ENCODE measurements at places on chromosomes 1 and 21.

DNA sequence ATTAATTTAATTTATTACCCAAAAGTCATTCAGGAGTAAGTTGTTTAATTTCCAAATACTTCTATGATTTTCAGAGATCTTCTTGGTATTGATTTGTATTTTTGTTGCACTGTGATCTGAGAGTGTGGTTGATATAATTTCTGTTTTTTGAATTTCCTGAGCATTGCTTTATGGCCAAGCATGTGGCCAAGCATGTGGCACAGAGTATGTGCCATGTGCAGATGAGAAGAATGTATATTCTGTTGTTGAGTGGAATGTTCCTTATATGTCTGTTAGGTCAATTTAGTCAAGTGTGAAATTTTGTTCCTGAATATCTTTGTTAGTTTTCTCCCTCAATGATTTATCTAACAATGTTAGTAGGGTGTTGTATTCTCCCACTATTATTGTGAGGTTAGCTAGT is 25.3 kb upstream of the IFI16 start:
- DNase-seq = no peak

DNA sequence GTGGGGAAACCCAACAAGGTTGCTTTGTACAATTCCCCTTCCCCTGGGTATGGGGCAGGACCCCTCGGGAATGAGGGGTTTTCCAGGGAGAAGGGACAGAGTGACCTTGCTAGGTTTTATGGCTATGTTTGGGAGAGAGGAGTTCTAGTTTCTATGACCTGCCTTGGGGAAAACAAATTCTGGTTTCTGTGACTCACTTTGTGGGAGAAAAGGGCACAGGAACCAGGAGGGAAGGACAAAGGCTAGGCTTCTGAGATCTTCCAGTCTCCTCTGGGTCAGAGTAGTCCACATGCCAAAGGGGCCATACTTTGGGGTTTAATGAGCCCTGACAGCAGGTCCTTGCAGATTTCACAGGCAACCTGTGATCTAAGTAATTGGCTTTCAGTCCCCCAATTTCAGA is 5.5 kb upstream of the PTGER3 start:
- DNase-seq = no peak

DNA sequence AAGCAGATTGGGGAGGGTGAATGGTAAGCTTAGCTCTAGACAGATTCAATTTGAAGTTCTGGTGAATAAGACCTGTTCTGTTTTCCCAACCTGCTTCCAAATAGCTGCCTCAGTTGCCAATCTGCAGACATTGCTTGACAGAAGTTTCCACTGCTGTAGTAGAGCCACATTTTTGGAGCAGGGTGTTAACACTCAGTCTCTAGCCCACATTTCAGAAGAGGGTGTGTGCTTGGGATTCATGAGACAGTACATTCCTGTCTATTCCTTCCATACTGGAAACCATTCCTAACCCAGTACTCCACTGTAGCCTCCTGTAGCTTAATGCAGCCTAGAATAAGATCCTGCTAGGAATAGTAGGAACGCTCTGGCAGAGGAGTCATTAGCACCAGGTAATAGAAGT is 450.5 kb downstream of the NUF2 start:
- no peak for DNase-seq

- DNase-seq = peak; percentile 99
These were observed 1.2 kb downstream of the SLC6A9 start for GRCh38 chr1:44029911-44030604.

- DNase-seq = no peak
These were observed 226.3 kb upstream of the USP24 start for GRCh38 chr1:55441489-55441888.

DNA sequence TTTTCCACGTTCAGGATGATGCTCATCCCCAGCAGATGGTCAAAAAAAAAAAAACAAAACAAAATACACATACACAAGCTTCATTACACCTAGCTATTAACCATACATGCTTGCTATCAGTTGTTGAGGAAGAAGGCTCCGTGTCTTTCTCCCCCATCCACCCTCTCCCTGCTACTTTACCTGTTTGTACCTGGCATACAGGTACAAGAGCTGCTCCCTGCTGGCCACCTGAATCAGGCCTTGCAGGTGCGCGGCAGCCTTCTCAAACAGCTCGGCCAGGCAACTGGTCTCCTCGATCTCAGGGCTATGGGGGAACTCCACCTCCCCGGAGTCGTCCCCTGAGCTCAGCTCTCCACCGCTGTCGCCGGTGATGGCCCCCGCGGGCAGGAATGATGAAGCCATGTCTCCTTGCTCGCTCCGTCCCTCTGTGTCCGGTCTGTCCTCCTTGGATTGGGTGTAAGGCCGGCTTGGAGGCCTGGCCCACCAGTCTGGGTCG is 464 bp downstream of the ACBD6 start:
- DNase-seq = no peak

GRCh38 chr21:45042664-45043161 is 31.7 kb upstream of the ADARB1 start:
- no peak for DNase-seq

- DNase-seq = no peak
These were observed 29.1 kb upstream of the TADA1 start for GRCh38 chr1:166905136-166905535.

DNA sequence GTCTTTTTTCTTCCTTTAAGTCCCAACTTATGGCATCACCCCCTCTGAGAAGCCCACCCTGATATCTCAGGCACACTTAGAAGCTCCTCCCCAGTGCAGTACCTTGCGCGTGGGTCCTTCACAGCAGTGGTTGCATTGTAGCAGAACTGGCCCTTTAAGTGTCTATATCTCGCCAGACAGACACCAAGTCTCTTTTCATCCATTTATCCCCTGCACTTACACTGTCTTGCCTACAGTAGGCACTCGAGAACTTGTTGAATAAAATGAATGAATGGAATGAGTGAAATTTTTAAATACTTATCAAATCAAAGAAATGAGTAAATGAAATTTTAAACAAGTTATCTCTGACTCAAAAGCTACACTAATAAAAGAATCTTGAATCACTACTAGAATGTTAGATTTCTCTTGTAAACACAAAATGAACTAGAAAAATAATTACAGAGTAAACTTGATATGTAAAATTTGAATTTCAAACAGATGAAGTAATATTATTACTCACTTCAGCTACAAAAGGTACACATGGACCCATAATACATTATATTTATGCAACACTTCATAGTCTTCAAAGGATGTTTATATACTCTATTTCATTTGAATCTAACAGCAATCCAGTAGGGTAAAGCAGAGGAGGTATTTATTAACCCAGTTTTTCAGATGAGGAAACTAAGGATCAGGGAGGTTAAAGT is 54.7 kb upstream of the MAN1A2 start:
- DNase-seq = peak; percentile 27

DNA sequence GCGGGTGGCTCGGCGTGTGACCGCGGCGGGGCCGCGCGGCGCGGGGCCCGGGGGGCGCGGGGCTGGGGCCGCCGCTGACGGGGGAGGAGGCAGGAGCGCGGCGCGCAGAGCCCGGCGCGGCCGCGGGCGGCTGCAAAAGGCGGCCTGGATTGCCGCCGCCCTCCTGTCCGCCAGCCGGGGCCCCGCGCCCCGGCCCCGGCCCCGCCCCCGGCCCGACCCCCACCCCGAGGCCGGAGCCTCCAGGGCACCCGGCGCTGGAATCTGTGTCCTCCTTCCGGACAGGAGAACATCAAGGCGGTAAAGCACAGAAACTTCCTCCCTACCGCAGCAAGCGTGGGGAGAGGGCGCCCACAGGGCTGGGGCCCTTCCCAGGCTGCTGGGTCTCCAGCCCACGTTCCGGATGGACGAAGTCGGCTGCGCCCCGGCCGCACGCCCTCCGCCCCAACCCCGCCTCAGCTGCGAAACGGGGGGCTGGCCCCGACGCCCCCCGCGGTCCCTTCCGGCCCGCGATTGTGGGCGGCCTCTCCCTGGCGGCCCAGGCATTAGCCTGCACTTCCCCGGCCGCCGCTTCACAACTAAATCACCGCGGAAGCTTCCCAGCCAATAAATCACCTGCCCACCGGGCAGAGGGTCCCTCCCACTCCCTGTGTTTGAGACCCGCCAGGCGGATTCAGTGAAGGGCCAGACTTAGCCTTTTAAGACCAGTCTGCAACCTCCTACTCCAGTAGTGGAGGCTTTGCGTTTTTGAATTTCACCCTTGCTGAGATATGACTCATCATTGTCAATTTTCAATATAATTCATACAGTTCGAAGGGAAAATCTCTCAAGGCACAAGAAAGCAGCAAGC is 106.0 kb downstream of the SLC45A1 start:
- peak; percentile 68 for DNase-seq

- peak; percentile 75 for DNase-seq
These were observed 229.2 kb upstream of the CAMK1G start for GRCh38 chr1:209354111-209354839.

DNA sequence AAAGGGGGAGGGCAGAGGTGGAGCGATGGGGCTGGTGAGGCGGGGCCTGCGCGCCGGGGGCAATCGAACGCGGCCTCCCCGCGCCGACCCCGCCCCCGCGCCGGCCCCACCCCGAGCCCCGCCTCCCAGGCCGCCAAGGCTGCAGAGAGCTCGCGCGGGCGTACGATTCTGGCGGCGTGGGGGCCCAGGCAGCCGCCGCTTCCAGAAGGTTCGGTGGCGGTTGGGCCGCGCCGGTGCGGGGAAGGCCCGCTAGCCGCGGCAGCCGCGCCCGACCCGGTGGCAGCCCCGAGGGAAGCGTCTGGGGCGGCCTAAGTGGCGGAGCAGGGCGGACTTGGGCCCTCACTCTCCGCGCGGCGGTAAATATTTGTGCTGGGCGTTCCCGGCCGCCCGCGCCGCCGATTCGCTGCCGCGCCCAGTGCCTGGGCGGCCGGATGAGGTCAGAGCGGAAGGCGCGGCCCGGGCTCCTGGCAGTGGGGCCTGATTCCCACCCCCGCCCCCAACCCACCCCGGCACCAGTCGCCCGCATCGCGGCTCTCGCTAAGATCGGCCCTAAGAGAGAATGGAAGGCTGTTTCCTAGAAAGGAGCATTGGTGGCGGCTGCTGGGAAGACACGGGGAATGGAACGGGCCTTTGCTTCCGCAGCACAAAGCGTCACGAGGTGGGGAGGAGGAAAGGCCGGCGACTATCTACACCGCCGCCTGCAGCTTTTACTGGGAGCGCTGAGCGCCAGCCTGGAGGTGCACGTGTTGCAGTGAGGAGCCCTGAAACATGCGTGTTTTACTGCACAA is at the start of gene ACOT7:
Gene ACOT7, minus strand, starts transcription at position 368 of the 788 bp plus-strand sequence. CDS start 368 bp downstream, outside the sequence.
- peak; percentile 93 for DNase-seq

DNA sequence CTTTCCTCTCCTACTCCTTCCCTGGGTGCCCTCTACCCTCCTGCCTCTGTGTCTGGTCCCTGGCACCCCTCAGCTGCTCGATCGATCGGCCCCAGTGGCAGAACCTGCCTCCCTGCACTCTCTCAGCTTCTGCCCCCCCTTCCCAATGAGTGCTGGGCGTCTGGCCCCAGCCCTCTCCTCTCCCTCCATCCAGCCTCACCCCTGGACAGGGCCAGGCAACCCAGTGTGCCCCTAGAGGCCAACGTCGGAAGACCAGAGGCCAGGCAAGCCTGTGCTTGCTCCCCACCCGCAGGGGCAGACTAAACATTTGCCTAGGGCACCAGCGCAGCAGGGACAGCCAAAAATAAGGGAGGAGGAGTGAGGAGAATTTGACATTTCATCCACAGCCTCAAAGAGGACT is 43.5 kb downstream of the LGR6 start:
- peak; percentile 47 for DNase-seq

- no peak for DNase-seq
These were observed 94.9 kb upstream of the LBR start for GRCh38 chr1:225522588-225523262.

GRCh38 chr1:33388805-33389771 is 41.8 kb downstream of the PHC2 start:
- DNase-seq = no peak

DNA sequence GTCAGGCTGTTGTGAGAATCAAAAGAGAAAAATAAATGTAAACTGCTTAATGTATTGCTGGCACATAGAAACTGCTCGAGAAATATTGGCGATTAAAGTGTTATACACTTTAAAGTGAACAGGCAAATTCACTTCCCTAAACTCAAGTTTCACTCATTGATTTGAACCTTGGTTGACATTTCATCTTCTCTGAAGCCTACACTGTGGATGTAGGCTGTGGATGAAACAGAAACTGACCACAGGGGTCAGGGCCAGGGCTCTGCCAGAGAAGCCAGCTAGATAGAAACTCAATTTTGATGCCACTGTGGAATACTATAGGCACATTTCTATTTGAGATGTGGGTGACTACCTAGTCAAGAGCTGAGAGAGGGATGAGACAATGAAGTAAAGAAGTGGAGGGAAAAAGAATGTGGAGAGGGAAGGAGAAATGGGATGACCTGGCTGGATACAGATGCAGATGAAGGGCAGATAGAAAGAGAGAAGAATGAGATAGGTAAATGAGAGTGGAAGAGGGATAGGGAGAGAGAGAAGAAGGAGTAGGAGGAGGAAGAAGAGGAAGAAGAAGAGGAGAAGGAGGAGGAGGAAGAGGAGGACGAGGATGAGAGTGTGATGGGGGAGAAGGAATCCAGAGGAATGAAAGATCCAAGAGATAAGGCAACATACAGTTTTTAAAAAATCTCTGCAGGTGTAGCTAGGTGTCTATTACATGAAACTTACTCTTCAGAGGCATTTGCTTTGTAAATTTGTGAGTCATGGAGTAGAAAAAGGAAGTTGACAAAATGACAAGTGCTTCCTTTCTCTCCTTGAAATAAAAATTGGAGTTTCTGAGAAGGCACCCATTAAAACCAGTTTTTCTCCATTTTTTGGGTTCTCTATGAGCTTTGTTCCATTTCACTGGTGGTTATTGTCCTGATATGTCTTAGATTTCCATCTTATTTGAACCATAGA is 17.4 kb upstream of the CD1D start:
- DNase-seq = no peak

- no peak for DNase-seq
These were observed 511 bp downstream of the ZNF683 start for GRCh38 chr1:26372039-26372438.

GRCh38 chr1:231420959-231421545 is 1.0 kb downstream of the EGLN1 start:
- peak; percentile 80 for DNase-seq

DNA sequence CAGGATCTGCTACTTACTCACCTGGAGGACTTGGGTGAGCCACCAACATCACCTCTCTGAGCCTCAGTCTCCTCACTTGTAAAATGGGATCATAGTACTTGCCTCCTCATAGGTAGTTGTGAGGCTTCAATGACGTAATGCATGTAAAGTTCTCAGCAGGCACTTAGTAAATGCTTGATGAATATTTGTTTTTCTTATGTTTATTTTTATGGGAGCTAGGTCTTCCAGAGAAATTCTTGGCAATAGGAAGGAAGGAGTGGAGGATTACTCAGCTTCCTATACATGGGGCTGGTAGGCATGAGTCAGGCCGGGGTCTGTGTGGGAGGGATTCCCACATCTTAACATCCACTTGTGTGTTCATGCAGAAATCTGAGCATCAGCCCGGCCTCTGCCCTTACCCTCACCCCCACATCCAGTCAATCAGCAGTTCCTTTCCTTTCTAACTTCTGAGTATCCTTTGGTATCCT is 95.4 kb upstream of the USP24 start:
- DNase-seq = no peak
